Stimulated activated CD4-positive, alpha-beta T cell treated with anti-CD3 and anti-CD28 coated beads, Interleukin-12 subunit alpha, Interleukin-12 subunit beta, amount 100 ng/mL, for 4 hours (primary cell): ENCODE measurements at places on chromosomes 16 and 17.
A peak's percentile ranks its signal among the peaks of the same experiment; 100 is the strongest.

GRCh38 chr17:82781894-82782274 lies 30.0 kb downstream of the TBCD start:
- DNase-seq = peak; percentile 81

DNA sequence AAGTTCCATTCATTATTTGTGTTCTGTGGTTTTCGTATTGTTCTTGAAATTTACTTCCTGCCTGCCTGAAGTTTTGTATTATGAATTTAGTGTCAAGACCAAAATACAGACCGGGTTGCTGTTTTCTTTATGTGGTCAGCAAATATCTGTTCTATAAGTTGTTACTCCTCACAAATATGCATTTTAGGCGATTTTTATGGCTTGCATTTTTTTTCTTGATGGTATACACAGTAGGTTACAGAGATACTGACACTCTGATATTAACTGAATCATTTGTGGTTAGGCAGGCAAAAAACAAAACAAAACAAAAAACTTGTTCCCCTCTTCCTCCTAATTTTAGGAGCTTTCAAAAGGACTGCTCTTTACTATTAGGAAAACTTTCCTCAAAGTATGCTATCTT lies 52.6 kb downstream of the BCAS3 start:
- DNase-seq = no peak

DNA sequence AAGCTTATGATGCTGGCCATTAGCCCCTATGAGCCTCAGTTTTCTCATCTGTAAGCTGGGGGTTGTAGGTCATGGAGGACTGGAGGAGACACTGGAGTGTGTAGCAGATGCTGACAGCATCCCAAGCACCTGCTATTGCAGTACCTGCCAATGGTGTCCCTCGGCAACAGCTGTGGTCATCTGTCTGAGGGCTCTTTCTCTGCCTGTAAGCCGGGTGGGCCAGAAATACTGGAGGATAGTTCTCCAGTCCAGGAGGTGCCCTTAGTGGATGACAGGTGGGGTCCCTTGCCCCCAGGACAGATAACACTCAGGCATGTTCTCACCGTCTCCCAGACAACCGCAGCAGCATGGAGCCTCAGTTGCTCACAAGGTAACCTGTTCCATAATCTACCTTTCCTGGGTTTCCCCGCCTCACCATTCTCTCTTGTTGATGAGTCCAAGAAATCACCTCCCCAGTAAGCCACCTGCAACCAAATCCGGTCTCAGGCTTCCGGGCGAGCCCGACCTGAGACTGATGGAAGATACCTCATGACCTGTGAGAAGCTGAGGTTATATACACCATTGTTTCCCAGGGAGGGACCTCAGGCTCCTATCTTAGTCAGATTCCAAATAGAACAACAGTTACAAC lies 23.8 kb downstream of the NLRP1 start:
- no peak for DNase-seq

DNA sequence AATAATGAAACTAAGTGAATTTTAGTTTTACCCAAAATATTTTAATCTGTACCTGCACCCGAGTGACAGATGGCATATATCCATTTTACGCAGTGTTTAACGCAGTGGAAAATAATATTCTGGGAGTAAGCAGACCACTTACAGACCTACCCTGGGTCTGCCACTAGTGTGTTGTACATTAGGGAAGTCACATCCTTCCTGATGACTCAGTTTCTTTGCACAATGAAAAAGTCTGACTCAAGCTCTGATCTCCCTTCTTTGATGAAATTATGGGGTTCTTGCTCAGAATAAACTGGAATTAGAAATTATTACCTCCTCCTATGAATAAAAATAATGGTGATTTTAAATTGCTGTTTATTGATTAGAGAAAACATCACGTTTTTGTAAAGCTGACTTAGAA lies 123.2 kb upstream of the AXIN2 start:
- DNase-seq = no peak

DNA sequence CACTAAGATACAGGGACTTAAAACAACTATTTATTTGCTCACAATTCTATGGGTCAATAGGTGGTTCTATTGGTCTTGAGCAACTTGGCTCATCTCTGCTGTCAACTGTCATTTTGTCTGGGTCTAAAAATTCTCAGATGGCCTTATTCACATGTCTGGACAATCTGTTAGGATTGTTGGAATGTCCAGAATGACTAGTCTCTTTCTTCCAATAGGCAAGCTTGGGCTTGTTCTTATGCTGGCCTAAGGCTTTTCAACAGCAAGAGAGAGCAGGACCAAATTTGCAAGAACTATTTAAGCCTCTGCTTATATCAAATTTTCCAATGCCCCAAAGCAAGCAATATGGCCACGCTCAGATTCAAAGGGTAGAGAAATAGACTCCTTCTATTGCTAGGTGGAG lies 240.9 kb downstream of the KIF2B start:
- no peak for DNase-seq

DNA sequence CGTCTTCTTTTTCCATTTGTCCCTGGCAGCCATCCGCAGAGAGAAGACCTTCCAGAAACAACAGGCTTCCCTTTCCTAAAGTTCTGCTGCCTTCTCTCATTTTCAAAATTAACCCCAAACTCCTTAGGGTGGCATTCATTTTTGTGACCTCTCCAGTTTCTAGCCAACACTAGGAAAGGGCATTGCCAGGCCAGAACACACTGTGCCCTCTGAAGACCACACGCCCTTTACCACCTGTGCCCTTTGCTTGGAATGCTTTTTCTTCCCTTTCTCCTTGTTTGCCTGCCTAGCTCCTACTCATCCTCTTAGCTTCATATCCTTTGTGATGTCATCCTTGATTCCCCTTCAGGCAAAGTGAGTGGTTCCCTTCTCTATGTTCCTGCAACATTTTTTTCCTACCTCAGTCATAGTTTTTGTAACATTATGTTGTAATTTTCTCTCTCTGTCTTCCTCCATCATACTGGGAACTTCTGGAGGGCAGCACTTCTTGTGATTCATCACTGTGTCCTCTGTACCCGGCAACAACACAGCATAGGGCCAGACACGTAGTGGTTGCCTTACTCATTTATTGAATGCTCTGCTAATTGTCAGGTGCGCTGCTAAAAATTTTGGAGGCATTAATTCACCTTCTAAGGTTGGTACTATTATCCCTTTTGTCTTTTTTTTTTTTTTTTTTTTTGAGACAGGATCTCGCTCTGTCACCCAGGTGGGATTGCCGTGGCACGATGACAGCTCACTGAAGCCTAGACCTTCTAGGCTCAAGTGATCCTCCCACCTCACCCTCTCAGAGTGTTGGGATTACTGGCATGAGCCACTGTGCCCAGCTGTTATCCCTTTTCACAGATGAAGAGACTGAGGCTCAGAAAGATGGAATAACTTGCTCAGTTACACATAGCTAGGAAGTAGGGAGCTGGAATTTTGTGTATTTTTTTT lies 1.0 kb downstream of the KAT8 start:
- DNase-seq = no peak
